Fibroblast of lung (primary cell): ENCODE measurements at places on chromosomes 13 and 19. TPM values are rescaled to one million over a fixed set of nuclear protein-coding genes. Genes with fewer than 3 reads are reported as not detected.
A peak's percentile ranks its signal among the peaks of the same experiment; 100 is the strongest.

Gene ZNF285
- 5.0 and 5.6 TPM in 2 replicates for total RNA-seq

Gene ZNF729
- total RNA-seq, result not detected in 2 replicates

Gene KMT5C
- total RNA-seq, result 4.1 and 4.6 TPM in 2 replicates

Gene PGLYRP2
- not detected in 2 replicates for total RNA-seq

DNA sequence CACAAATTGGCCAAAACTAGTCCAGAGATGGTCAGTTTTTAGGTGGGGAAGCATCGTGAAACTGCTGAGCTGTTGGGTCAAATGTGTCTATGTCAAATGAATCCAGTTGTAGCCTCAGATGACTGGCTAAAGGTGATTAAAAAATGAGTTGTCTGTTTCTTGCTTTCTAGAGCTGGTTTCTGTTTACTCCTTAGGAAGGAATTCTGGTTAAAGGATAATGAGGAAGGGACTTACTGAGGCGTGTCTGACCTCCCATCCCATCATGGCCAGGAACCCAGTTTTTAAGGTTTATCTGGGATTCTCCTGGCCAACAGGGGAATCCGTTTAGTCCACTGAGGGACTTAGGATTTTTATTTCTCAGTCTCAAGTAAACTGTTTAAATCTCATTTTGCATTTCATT, 256.5 kb downstream of the UQCRFS1 start:
- DNase-seq, result no peak

DNA sequence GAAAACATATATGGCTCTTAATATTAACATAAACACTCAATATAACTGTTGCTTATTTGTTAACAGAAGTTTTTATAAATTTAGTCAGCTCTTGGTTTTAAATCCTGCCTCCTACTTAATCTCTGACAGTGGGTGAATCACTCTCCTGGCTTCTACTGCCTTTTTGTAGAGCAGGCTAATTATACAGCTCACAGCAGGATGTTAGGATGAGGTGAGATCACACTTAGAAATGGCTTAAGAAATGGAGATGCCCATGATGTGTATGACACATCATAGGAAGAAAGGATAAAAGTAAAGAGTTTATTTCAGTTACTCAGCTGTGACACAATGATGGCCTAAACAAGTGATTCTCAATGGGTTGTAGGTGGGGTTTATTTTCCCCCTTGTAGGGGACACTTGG, 345.6 kb downstream of the SPRY2 start:
- peak; percentile 29 for DNase-seq

- DNase-seq, result peak; percentile 56
These were observed 29.2 kb downstream of the COG6 start for GRCh38 chr13:39684531-39685137.

GRCh38 chr19:3351702-3352447, 14.5 kb upstream of the NFIC start:
- DNase-seq, result no peak

- DNase-seq, result no peak
These were observed 38.4 kb upstream of the TNFAIP8L1 start for GRCh38 chr19:4600893-4601292.

DNA sequence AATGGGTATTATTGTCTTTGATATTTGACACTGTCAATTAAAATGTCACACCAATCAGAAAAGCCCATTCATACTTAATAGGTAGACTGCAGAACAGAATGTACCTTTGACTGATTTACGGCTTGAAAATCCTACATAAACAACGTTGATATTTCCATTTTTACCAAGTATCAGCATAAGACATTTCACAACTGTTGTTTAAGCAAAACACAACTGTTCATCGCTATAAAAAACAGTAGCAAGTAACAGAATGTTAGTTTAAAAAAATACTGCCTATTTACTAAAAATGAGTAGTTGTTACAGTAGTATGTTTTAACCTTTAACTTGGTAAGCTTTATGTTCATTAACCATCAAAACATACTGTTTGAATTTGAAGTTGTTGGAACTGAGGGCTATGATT, 1096.6 kb downstream of the PCDH17 start:
- no peak for DNase-seq

- DNase-seq, result no peak
These were observed 50.1 kb upstream of the ATP12A start for GRCh38 chr13:24630121-24630520.

- no peak for DNase-seq
These were observed 111.6 kb downstream of the GGACT start for GRCh38 chr13:100476963-100477362.

- no peak for DNase-seq
These were observed 48.0 kb upstream of the WASF3 start for GRCh38 chr13:26509491-26509890.

DNA sequence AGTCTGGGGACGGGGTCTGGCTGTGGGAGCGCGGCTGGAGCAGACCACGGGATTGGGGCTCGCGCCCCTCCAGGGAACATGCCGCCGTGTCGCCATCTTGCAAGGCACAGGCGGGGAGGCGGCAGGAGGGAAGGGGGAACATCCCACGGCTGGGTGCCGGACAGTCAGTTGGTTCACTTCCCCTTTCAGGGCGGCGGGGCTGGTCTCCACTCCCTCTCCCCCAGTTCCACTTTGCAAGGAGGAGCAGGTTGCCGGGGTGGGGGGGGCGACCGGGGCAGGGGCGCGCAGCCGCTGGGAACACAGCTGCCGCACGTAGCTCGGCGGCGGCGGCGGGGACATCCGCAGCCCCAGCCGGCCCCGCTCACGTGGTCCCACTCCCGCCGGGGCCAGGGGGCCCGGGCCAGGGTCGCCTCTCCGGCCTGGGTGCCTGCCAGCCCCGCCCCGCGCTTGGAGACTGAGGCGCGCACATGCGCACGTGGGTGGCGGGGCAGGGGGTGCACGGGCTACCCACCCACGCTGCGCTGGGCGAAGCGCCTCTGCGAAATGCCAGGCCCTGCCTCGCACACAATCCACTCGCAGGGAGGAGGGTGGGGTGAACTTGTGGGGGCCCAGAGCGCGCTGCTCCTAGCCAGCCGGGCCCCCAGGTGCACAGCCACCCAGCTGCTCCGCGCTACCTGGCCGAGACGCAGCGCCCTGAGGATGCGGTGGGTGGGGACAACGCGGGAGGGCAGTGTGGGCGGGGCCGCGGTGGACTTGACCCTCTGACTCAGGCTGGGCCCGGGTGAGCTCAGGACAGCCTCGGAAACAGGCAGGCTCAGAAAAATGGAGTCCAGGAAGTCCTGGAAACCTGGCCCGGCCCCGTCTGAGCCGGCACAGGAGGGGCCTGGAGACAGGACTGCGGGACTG, 6.4 kb downstream of the KLF16 start:
- DNase-seq, result peak; percentile 74
